KG1 (cell line): ENCODE measurements at places on chromosomes 13 and 19.

DNA sequence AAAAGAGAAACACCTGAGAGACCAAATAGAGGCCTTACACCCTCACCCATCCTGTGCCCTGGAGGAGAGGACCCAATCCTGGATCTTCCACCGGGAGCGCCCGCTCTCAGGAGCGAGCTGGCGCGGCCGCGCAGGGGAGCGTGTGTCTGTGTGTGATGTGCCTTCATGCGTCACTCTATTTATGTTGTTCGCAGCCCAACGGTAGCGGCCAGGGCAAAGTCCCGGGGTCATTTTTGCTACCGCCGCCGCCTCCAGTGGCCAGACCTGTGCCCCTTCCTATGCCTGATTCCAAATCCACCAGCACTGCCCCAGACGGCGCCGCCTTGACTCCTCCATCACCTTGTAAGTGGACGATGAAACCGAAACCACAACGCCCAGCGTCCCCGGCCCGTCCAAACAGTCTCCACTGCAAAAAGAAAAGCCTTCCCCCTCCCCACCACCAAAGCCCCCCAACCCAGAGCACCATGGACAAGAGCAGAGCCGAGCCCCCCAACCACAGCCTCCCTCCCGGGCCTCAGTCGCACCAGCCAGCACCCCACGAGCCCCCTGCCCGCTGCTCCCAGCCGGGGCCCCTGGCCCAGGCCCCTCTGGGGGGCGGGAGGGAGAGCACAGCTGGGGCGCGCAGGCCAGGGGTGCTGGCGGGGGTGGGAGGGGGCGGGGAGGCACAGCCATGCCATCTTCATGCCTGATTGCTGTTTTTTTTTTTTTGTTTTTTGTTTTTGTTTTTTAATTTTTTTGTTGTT lies 14.7 kb downstream of the LYL1 start:
- no peak for DNase-seq

DNA sequence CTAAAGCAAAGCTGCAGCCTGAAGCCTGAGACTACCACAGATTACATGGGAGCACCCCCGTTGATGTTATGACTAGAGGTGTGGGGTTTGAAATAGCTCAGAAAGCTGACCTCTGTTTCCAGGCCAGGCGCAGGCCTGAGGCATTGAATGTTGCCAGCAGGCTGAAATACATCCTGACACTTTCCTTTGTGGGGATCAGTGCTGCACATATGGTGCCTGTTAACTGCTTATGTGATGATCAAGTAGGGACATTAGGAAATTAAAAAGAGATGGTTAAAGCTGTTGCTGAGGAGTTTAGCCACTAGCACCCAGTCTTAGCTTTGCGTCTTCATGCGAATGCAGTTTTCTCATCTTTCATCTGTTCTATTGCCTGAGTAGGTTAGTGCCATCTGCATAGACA lies 83.2 kb downstream of the CCNA1 start:
- no peak for DNase-seq

- no peak for DNase-seq
These were observed 554.5 kb downstream of the IRS2 start for GRCh38 chr13:109231888-109232287.

- DNase-seq: no peak
These were observed 237.9 kb downstream of the NALCN start for GRCh38 chr13:101178406-101178805.

- DNase-seq: no peak
These were observed 614 bp upstream of the PNMA8A start for GRCh38 chr19:46471811-46472543.

GRCh38 chr13:65940720-65941119 lies 1289.4 kb downstream of the PCDH9 start:
- no peak for DNase-seq

- DNase-seq: no peak
These were observed 209.5 kb downstream of the KLF5 start for GRCh38 chr13:73268306-73268705.

DNA sequence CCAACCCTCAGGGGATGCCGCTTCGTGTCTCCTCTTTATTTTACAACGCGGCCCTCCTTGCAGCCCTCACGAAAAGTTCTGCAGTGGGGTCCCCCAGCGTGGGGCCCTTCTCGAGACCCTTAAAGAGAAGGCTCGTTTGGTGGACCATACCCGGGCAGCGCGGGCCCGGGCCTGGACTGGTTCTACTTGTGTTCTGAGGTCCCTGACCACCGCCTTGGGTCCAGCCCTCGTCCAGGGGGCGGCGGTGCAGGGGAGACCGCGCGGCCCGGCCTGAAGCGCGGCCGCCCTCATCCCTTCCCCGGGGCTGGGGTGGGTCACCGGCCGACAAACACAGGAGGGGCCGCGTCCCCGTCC lies 400 bp upstream of the SERP2 start:
- DNase-seq: no peak

- no peak for DNase-seq
These were observed 19.6 kb downstream of the C13orf46 start for GRCh38 chr13:113954046-113954835.

DNA sequence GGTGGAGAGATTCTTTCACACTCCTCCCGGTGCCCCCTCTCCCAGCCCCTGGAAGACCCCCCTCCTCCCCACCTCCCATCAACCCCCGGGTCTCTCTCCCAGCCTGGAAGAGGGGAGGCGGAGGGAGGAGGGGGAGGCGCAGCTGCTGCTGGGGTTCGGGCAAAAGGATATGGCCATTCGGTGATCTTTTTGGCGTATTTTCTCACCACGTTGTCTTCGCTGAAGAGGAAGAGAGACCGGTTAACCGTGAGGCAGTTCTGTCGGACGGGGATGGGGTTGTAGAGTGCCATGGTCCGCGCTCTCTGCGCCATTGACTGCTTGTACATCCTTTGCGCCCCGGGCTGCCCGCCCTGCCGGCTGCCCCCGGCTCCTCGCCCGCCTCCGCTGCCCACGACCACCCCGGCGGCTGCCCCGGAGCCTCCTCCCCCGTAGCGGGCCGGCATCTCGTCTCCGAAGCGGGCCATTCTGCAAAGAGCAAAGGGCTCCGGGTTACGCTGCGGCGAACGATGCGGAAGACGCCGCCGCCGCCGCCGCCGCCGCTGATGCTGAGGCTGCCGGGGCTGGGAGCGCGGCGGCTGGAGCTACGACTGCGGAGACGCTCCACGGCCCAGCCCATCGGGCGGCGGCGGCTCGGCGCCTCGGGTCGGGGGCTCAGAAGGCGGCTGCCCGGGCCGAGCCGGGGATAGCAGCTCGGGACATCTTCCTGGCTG lies 363 bp downstream of the CACNA1A start:
- no peak for DNase-seq

DNA sequence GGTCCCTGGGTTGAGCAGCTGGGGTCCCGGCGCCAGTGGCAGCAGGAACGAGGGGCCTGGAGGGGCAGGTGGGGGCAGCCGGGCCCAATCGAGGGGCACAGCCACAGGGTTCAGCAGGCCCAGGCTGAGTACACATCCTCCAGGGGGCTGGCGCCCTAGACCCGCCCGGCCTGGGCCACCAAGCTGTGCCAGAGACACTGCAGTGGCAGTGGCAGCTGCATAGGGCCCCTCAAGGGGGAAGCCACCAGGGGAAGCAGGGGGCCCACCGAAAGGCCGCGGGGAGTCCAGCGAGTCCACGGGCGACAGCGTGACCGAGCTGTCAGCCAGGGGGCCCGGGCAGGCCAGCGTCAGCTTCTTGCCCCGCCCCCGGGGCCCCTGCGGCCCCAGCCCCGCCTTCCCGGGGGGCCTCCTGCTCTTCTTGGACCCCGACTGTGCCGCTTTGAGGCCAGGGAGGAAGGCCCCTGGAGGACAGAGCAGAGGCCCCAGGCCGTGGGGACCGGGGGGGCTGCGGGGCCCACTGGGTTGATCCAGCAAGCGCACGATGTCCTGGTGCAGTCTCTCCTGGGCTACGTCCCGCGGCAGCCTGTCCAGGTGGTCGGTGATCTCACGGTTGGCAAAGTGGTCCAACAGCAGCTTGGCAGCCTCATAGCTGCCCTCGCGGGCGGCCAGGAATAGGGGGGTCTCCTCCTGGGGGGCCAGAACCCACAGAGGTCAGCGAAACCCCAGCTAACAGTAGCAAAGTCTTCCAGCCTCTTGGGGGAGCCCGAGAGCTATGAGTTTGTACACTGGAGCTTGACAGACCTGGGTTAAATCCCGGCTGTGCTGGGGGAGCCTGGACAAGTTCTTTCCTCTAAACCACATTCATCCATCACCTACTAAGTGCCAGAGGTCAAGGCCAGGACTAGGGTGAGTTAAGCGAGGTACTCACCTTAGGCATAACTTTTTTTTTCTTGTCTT lies 39.5 kb downstream of the NOTCH3 start:
- DNase-seq: no peak

DNA sequence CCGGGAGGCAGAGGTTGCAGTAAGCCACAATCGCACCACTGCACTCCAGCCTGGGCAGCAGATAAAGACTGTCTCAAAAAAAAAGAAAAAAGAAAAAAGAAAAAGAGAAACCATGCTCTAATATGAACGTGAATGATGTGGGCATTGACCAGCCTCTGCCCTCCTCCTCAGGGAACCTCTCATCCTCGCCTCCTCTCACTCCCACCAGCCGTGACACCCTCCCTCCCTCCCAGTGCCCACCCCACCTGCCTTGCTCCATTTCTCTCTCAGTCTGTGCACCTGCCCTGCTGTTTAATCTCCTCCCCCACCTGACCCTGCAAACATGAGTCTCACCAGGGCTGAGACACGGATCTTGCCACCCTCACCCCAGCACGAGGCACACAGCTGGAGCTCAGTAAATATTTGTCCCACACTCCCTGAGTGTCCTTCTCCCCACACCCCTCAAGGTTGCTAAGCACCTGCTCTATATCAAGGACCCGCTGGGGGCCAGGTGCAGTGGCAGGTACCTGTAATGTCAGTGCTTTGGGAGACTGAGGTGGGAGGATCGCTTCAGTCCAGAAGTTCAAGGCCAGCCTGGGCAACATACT lies 7.5 kb upstream of the BCAT2 start:
- DNase-seq: no peak

GRCh38 chr19:50718255-50719118 lies 1.1 kb downstream of the SHANK1 start:
- DNase-seq: no peak

DNA sequence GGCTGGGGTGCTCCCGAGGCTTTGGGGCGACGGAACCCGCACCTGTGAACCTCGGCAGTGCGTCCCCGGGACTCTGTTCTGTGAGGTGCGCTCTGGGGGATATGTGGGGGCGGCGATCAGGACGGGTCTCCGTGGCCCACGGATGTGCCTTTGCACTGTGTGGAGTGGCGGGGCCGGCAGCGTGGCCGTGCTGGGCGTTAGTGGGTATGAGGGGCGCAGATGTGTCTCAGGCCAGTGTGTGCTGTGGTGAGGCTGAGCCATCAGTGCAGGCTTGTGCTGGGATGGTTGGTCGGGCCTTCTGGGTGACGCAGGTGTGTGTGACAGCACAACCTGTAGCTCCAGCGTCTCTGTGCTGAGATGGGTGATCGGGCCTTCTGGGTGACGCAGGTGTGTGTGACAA lies 16.9 kb downstream of the ZNF331 start:
- no peak for DNase-seq

GRCh38 chr19:42170715-42171114 lies 38.5 kb upstream of the POU2F2 start:
- DNase-seq: no peak

DNA sequence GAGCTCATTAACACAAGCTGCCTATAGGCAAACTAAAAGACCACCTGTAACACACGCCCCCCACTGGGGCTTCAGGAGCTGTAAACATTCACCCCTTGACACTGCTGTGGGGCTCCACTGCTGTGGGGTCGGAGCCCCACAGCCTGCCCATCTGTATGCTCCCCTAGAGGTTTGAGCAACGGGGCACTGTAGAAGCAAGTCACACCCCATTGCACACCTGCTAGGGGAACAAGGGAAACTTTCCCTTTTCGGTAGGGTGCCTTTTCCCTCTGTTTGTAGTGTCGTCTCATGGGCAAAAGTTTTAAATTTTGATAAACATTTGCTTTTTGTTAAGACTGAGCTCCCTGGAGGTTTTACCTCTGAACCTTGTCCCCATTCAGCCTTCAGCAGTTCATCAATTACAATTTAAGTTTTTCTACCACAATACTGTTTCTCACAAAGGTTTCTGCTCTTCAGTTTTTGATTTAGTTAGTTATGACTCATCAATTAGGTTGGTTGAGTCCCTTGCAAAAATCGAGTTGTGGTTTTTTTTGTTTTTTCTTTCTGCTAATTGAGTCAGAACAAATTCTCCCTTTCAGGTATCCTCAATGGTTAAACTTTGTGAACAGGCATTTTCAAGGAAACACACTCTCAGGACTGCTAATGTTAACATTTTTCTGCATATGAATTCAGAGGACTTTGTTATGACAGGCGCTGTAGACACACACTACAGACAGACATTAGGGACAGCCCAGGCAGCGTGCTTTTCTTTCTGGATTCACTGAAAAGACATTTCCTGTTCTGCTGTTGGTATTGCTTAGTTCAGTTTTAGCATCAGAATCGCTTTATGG lies 35.1 kb downstream of the ZNF433 start:
- DNase-seq: no peak

DNA sequence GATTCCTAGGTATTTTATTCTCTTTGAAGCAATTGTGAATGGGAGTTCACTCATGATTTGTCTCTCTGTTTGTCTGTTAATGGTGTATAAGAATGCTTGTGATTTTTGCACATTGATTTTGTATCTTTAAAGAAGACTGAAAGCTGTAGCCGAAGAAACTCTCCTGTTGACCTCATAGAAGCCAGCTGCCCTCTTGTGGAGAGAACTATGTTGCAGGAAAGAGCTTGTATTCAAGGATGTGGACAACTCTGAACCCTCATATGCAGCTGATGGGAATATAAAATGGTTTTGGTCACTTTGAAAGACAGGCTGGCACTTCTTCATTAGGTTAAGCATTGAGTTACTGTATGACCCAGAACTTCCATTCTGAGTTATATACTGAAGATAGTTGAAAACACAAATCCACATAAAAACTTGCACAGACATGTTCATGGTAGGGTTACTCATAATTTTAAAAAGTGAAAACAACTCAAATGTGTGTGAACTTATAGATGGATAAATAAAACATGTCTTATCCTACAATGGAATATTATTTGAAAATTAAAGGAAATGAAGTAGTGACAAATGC lies 65.8 kb upstream of the SLITRK6 start:
- no peak for DNase-seq

GRCh38 chr19:33453265-33453664 lies 68.3 kb downstream of the PEPD start:
- DNase-seq: no peak

- no peak for DNase-seq
These were observed 1625.7 kb upstream of the SLC10A2 start for GRCh38 chr13:104691767-104692467.

- no peak for DNase-seq
These were observed 1.2 kb downstream of the POLR2I start for GRCh38 chr19:36113425-36113824.

- DNase-seq: no peak
These were observed 4.3 kb upstream of the C5AR1 start for GRCh38 chr19:47305309-47305751.
